Tibial nerve (tissue), 4 donors: ENCODE measurements at places on chromosomes 16 and 17. TPM values are rescaled to one million over a fixed set of nuclear protein-coding genes. Genes with fewer than 3 reads are reported as not detected.

DNA sequence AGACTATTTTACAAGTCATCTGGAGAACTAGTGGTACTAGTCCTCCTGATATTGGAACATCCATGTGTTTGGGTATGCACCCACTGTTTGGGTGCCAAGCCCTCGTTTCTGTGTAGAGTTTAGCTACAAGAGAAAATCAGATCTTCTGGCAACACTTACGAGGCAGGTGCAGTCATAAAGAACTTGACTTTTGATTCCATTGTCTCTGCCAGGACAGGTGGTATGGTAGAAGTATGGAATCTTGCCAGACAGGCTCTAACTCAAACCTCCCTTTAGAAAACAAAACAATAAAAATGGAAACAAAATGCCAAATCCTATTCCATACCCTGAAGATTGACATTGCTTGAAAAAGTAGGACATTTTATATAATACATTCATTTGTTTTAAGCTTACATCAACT, 16.0 kb downstream of the RNF43 start:
- no peaks in the 10 kb centered on the region for H3K4me1 ChIP-seq
- no peak overlapping the region for H3K4me3 ChIP-seq
- H3K36me3 ChIP-seq = no peaks in the 10 kb centered on the region

DNA sequence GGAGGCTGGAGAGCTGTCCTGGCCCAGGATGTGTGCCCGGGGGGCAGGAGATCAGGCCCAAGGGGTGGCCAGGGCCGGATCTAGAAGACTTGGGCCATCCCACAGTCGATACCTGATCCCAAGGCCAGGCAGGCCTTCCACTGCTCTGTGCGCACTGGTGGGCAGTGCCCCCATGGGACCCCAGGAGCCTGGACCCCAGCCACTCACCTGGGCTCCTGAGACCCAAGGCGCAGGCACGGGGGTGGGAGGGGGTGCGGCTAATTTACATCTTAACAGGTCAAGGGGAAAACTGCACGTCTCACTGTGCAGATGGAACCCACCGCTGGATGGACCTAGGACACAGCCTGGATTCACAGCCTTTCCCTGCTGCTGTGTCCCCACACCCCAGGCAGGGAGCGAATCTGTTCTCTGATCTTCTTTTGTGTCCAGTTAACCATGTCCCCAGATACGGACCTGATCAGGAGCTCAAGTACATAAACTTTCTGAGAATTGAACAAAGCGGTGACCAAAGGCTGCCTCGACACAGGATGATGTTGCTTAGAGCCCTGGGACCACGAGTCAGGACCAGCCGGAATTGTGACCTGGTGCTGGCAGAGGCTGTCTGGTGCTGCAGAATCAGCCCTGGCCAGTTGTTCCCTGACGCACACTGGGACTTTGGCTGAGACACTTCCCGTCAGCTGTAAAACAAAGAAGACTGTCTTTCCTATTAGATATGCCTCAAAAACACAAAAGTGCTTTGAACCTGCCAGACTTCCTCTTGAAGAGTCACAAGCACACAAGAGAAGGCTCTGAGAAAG, 60.6 kb downstream of the TNFRSF13B start:
- no peaks in the 10 kb centered on the region for H3K4me1 ChIP-seq
- H3K4me3 ChIP-seq = no peak overlapping the region
- DNase-seq = no peak

GRCh38 chr16:1167276-1168107, 14.6 kb downstream of the CACNA1H start:
- H3K36me3 ChIP-seq = no peaks in the 10 kb centered on the region
- no peaks in the 10 kb centered on the region for H3K4me1 ChIP-seq
- no peak overlapping the region for H3K4me3 ChIP-seq
- peaks cover 61% of the 10 kb centered on the region for H3K27me3 ChIP-seq

DNA sequence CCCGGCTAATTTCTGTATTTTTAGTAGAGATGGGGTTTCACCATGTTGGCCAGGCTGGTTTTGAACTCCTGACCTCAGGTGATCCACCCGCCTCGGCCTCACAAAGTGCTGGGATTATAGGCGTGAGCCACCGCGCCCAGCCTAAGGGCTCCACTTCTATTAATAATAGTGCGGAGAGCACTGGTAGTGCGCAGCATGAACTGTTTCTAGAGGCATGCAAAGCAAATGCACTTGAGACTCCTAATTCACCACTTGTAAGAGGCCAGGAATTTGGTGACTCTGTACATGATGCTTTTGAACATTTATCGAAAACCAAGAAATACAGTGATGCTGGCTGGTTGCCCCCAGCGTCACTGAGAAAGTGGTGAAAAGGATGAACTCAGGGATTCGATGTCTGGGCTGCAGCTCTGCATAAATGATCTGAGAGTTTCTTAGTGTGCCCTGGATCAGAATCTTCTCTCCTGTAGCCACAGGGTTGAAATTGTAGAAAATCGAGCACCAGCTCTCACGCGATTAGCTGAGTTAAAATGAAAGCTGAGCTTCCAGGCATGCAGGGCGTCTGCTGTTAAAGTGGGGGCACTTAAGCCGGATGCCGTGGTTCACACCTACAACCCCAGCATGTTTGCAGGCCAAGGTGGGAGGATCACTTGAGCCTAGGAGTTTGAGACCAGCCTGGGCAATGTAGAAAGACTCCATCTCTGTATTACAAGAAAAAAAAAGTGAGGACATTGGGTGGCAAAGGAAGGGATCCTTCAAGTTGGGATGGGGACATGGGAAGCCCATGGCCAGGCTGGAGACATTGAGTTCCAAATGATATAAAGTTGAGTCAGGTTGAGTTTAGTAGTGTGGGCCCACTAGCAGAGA, 4.8 kb downstream of the RNF213 start:
- H3K27me3 ChIP-seq = no peaks in the 10 kb centered on the region
- peak overlapping the region; percentile 99 for H3K27ac ChIP-seq

The DHRS13 gene
- total RNA-seq = 7.7 TPM

The RNF167 gene
- total RNA-seq = 55.0 TPM

The TNK1 gene
- 8.4 TPM for total RNA-seq

The CRISPLD2 gene
- 232 TPM for total RNA-seq
